ENCODE measurements at places on chromosomes 1 and 21.

DNA sequence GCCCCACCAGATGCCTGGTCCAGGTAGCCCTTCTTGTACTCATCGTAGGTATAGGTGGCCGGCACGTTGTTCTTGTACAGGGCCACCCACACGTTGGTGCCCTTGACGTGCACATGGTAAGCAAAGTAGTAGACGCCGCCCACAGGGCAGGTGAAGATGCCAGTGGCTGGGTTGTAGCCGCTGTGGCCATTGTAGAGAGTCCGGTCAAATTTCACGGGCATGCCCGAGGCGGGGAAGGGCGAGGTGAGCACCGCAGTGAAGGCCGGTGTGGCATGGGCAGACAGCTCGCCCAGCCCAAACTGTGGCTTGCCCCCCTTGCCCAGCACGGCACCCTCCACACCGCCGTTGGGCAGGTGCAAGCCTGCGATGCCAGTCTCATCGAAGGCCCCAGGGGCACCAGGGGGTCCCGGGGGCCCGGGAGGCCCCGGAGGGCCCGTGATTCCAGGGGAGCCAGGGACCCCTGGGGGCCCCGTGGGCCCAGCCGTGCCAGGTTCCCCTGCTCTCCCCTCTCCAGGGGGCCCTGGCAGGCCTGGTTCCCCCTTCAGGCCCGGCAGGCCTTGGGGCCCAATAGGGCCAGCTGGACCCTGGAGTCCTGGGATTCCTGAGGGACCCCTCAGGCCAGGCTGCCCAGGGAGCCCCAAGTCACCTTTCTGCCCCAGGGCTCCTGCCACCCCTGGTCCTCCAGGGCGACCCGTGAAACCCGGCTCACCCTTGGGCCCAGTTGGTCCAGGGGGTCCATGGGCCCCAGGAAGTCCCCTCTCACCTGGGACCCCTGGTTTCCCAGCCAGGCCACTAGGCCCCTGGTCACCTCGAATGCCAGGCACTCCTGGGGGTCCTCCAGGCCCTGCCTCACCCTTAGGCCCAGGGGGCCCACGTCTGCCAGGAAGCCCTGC is 9.2 kb downstream of the ADPRS start:
- no peak for DNase-seq

DNA sequence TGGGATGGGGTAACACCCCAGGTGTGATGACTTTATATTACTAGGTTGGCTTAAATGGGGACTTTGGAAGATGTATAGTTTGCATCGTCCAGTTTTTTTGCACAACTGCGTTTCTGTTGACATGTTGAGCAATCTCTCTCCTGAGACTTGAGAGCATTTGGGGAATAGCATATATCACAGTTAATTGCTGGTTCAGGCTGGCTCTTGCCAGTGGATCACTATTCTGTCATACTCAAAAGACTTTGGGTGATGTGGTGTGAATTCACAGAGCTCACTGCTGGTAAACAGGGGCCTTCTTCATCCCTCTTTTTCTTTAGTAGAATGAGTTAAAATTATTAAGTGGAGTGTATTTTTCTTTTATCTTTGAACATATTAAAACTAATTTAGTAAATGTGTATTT is 44.3 kb downstream of the LHX9 start:
- no peak for DNase-seq

DNA sequence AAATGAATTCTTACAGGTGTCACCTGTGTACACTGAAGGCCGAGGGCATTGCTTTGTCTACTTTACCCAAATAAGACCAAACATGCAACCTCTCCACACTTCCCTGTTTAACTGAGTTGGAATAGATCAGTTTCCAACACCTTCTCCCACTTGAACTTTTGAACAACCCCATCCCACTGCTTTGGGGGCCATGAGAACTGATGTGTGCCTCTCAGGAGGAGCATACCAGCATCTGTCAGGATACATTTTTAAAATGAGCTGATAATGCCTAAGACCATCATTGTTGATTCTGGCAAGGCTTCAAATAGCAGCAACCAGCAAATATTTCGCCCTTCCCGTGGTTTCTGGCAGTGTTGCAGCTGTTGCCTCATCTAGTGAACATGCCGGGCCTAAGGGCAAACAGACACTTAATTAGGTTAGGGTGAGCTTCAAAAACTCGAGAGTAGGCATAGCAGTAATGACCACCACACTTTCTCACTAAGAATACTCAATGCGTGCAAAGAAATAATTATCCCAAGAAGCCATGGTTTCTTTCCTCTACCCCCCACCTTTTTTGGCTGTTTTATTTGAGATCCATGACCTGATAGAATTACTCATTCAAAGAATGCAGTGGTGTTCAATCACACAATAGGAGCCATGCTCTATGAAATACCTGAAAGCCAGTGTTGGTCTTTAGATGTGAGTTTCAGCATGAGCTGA is 63.7 kb downstream of the MAP10 start:
- no peak for DNase-seq

DNA sequence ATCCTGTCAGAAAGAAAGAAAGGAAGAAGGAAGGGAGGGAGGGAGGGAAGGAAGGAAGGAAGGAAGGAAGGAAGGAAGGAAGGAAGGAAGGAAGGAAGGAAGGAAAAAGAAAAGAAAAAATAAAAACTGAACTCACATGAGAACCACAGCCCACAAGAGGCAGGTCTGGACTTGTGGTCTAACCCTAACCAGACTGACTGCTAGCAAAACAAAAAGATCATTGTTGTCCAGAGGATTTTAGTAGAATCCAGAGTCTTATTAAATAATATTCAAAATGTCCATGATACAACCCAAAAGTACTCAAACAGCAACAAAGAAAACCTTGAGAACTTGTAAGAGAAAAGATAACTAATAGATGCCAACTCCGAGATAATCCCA is 4.7 kb upstream of the ITGB2 start:
- DNase-seq: no peak

- DNase-seq: no peak
Observed at GRCh38 chr1:64530969-64531692, 61.2 kb downstream of the CACHD1 start.

Measured in activated naive CD8-positive, alpha-beta T cell treated with anti-CD3 and anti-CD28 coated beads for 36 hours (primary cell).